Astrocyte (in vitro differentiated cells and primary cell): ENCODE measurements at places on chromosomes 7 and 10. TPM values are rescaled to one million over a fixed set of nuclear protein-coding genes. Genes with fewer than 3 reads are reported as not detected.

Gene TPK1
- 2.2 and 2.7 TPM in 2 replicates for total RNA-seq

Gene PTF1A
- total RNA-seq: not detected in 2 replicates

GRCh38 chr7:114944745-114945625 is 23.1 kb downstream of the MDFIC start:
- DNase-seq: peak; percentile 93

GRCh38 chr10:61757525-61758397 is 95.0 kb downstream of the CABCOCO1 start:
- DNase-seq: peak; percentile 64

DNA sequence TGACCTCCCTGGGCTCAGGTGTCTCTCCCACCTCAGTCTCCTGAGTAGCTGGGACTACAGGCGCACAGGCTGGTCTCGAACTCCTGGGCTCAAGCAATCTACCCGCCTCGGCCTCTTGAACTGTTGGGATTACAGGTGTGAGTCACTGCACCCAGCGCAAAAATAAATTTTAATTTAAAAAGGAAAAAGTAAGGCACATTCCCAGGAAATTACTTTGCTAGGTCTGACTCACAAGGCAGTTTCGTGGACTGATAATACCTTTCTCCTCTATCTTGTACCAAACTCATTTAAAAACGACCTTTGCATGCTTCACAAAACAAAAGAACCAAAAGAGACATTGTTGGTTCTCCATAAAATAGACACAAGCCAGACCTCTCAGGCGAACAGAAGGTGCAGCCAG is 29.7 kb downstream of the PARP12 start:
- DNase-seq: peak; percentile 69
